ENCODE measurements at places on chromosomes 2 and 18. TPM values are rescaled to one million over a fixed set of nuclear protein-coding genes. Genes with fewer than 3 reads are reported as not detected.

Gene ASB3
- 4.2 TPM for polyA plus RNA-seq

Gene TPO
- polyA plus RNA-seq, result not detected

Gene KCNG2
- 0.17 TPM for polyA plus RNA-seq

Gene FNDC4
- not detected for polyA plus RNA-seq

Gene SPRED2
- 0.33 TPM for polyA plus RNA-seq

Gene SCYGR4
- polyA plus RNA-seq, result not detected

Gene RAX
- not detected for polyA plus RNA-seq

Gene SLC9A4
- not detected for polyA plus RNA-seq

Gene SANBR
- polyA plus RNA-seq, result 3.4 TPM

Gene REG1B
- not detected for polyA plus RNA-seq
